ENCODE measurements at places on chromosomes 2 and 18.

- H3K4me3 ChIP-seq = no peak overlapping the region
- H3K27me3 ChIP-seq = no peaks in the 10 kb centered on the region
- no peak for DNase-seq
- peaks cover 12% of the 10 kb centered on the region for H3K4me1 ChIP-seq
- peaks cover 12% of the 10 kb centered on the region for H3K36me3 ChIP-seq
- peak overlapping the region; percentile 73 for H3K27ac ChIP-seq
Measured at GRCh38 chr18:49487711-49488310, 777 bp upstream of the C18orf32 start.

- no peaks in the 10 kb centered on the region for H3K36me3 ChIP-seq
- no peak overlapping the region for H3K27ac ChIP-seq
- peaks cover 27% of the 10 kb centered on the region for H3K4me1 ChIP-seq
Measured at GRCh38 chr2:86275962-86276361, 61.5 kb downstream of the REEP1 start.

- peaks cover 10% of the 10 kb centered on the region for H3K4me1 ChIP-seq
- H3K27ac ChIP-seq = no peak overlapping the region
- no peak for DNase-seq
- H3K27me3 ChIP-seq = no peaks in the 10 kb centered on the region
Measured at GRCh38 chr2:177036747-177037146, 175.8 kb upstream of the HNRNPA3 start.

DNA sequence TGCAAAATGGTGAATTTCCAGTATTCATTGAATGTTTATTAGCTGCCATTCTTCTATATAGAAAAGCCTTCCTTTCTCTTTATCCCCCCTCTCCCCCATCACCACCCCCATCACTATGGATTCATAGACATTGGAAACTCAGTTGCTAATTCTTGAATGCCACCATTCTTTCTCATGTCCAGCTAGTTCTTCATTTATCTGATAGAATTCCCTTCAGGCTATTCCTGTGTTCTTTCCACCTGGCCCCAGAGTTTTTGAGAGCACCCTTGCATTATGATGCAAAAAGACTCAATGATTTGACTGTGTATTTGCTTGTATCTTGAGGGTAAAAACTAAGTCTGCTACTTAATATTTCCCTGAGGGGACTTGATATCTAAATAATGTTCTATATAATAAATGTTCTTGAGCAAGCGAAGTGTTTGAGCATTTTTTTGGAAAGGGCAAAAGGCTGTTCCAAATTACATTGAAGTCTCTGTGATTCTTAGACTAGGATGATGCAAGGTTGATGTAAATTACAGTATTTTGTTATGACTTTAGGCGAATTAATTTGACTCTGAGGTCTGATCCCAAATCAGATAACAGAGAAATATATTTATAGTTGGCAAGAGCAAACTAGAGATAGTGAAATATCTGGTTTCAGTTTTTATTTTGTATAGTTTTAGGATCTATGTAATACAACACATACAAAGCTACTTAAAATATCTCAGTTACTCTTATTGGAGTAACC lies 18.8 kb upstream of the SOS1 start:
- no peak overlapping the region for H3K27ac ChIP-seq
- H3K36me3 ChIP-seq = no peaks in the 10 kb centered on the region
- DNase-seq = no peak
- H3K4me3 ChIP-seq = no peak overlapping the region
- H3K27me3 ChIP-seq = no peaks in the 10 kb centered on the region

DNA sequence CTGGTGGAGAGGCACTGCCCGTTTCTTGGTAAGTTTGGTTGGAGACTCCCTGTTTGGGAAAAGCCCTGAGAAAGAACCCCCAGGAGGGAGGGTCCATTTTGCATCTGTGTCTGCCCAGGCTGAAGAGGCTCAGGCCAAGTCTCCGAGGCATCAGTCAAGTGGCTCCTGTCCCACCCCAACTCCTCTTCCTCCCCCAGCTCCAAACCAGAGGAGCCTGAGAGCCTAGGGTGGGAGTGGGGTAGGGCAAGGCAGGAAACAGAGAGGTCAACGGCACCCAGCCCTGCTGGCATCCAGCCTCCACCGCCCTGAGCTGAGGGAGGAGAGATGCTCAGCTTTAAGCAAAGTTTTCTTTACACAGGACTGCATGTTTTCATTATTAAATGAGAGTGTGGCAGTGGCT lies 38.2 kb downstream of the CYP27C1 start:
- DNase-seq = no peak
- H3K4me3 ChIP-seq = no peak overlapping the region
- H3K36me3 ChIP-seq = no peaks in the 10 kb centered on the region
- H3K4me1 ChIP-seq = peaks cover under 1% of the 10 kb centered on the region
- H3K27me3 ChIP-seq = no peaks in the 10 kb centered on the region
- H3K27ac ChIP-seq = no peak overlapping the region

GRCh38 chr2:162623888-162624287 lies 214.7 kb downstream of the KCNH7 start:
- H3K27me3 ChIP-seq = no peaks in the 10 kb centered on the region
- no peak overlapping the region for H3K4me3 ChIP-seq
- no peak for DNase-seq
- no peak overlapping the region for H3K27ac ChIP-seq
- H3K4me1 ChIP-seq = no peaks in the 10 kb centered on the region
- H3K36me3 ChIP-seq = no peaks in the 10 kb centered on the region

GRCh38 chr2:232892221-232892620 lies 22.2 kb downstream of the SNORC start:
- peaks cover 14% of the 10 kb centered on the region for H3K36me3 ChIP-seq
- no peaks in the 10 kb centered on the region for H3K4me1 ChIP-seq
- no peak overlapping the region for H3K27ac ChIP-seq
- H3K27me3 ChIP-seq = no peaks in the 10 kb centered on the region
- H3K4me3 ChIP-seq = no peak overlapping the region

DNA sequence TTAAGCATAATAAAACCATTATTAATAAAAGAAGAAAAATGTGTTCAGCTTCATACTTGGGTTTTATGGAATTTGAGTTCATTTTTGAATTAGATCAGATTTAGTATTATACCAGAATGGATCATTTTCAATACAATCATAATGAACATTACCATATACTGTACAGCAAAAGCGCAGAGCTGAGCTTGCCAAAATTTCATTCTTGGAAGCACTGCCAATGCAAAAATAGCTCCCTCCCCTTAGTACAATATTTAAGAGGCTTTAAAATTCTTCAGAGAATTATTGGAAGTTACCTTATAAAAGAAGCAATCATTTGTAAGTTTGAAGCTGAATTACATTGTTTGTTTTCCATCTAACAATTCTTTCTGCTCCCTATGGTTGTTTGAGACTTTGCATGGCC lies 938.1 kb upstream of the SLC39A10 start:
- H3K27ac ChIP-seq = no peak overlapping the region
- H3K4me3 ChIP-seq = no peak overlapping the region
- no peaks in the 10 kb centered on the region for H3K36me3 ChIP-seq
- H3K4me1 ChIP-seq = no peaks in the 10 kb centered on the region
- H3K27me3 ChIP-seq = no peaks in the 10 kb centered on the region
- no peak for DNase-seq

DNA sequence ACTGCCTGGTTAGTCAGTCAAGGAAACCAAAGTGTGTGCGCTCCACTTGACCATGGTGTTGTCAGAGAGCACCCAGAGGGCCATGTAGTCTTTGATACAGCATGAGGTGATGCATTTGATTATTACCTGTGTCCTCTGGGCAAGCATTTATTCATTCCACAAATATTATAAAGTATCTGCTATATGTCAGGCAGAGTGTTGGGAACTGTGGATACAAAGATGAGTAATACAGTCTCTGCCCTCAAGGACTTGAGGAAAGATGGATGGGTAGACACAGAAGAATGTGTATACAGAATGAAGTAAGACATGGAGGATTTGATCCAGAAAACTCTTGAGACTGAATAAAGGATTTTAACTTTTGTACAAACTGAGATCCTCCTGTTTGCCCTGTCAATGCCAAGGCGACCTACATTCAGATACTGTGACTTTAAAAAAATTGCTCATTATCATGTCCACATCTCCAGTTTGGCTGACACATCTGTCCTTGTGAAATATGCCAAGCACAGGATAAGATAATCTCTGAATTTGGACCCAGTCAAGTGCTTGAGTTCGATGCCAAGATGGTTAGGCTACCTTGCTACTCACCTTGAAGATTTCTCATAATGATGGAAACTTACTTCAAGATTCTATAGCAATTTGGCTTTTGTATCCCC lies 50.8 kb downstream of the ACYP2 start:
- no peaks in the 10 kb centered on the region for H3K4me1 ChIP-seq
- no peak overlapping the region for H3K27ac ChIP-seq
- H3K36me3 ChIP-seq = peaks cover 3% of the 10 kb centered on the region
- no peaks in the 10 kb centered on the region for H3K27me3 ChIP-seq

DNA sequence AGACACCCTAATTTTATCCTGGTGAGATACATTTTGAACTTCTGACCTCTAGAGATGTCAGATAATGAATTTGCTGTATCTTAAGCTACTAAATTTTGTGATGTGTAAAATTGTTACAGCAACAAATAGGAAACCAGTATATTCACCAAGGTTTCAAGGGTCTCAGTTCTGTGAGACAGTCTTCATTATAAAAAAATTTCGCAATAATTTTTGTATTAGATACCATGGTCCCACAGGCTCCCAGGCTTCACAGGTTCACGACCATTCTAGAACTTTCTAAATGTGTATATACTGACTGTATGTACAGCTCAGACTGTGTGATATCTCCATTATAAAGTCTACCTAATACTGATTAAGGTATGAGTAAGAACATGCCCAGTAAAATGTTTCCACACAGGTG lies 181.4 kb downstream of the ZNF804A start:
- H3K4me3 ChIP-seq = no peak overlapping the region
- no peaks in the 10 kb centered on the region for H3K36me3 ChIP-seq
- H3K27me3 ChIP-seq = no peaks in the 10 kb centered on the region
- no peak for DNase-seq
- no peaks in the 10 kb centered on the region for H3K4me1 ChIP-seq
- H3K27ac ChIP-seq = no peak overlapping the region

- no peak overlapping the region for H3K27ac ChIP-seq
- H3K27me3 ChIP-seq = no peaks in the 10 kb centered on the region
- no peak for DNase-seq
- H3K4me3 ChIP-seq = no peak overlapping the region
Measured at GRCh38 chr2:112173646-112174319, 35.6 kb downstream of the FBLN7 start.

GRCh38 chr2:106638043-106638442 lies 150.9 kb downstream of the CD8B2 start:
- H3K27ac ChIP-seq = no peak overlapping the region
- no peak overlapping the region for H3K4me3 ChIP-seq
- no peaks in the 10 kb centered on the region for H3K27me3 ChIP-seq
- H3K36me3 ChIP-seq = no peaks in the 10 kb centered on the region
- DNase-seq = peak; percentile 39
- no peaks in the 10 kb centered on the region for H3K4me1 ChIP-seq

GRCh38 chr2:237874585-237875161 lies 15.2 kb downstream of the RAMP1 start:
- H3K4me3 ChIP-seq = no peak overlapping the region
- peaks cover 80% of the 10 kb centered on the region for H3K36me3 ChIP-seq
- no peak overlapping the region for H3K27ac ChIP-seq
- no peaks in the 10 kb centered on the region for H3K27me3 ChIP-seq
- no peaks in the 10 kb centered on the region for H3K4me1 ChIP-seq

- no peak overlapping the region for H3K4me3 ChIP-seq
- H3K36me3 ChIP-seq = no peaks in the 10 kb centered on the region
- no peak for DNase-seq
- H3K27me3 ChIP-seq = no peaks in the 10 kb centered on the region
- H3K4me1 ChIP-seq = no peaks in the 10 kb centered on the region
Measured at GRCh38 chr2:213001297-213001910, 150.0 kb downstream of the IKZF2 start.

DNA sequence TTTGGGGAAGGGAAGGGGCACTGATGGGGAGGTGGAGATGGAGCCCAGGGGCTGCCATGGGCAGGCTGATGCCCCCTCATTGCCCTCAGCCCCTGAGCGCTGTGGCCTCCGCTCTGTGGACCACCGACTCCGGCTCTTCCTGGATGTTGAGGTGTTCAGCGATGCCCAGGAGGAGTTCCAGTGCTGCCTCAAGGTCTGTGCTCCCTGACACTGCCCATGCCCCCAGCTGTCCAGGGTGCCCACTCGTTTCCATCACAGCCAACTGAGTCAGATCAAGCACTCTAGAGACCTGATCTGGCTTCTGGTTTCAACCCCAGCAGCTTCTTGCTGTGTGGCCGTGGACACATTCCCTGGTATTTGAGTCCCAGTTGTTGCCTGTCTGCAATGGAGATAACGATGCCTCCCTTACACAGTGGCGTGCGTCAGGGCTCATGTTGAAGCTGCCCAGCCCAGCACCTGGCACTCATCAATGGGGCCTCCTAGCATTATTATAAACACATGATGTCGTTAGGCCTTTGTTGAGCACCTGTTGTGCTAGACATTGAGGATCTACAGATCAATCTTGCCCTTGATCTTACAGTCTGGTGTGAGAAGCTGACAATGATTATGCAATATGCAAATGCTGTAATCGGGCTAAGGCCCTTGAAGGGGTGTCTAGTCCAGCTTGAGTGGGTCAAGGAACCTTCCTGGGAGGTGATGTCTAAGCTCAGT lies 14.4 kb downstream of the STK11IP start:
- peaks cover 13% of the 10 kb centered on the region for H3K36me3 ChIP-seq
- no peak for DNase-seq
- no peaks in the 10 kb centered on the region for H3K4me1 ChIP-seq
- H3K27me3 ChIP-seq = no peaks in the 10 kb centered on the region
- H3K27ac ChIP-seq = no peak overlapping the region

DNA sequence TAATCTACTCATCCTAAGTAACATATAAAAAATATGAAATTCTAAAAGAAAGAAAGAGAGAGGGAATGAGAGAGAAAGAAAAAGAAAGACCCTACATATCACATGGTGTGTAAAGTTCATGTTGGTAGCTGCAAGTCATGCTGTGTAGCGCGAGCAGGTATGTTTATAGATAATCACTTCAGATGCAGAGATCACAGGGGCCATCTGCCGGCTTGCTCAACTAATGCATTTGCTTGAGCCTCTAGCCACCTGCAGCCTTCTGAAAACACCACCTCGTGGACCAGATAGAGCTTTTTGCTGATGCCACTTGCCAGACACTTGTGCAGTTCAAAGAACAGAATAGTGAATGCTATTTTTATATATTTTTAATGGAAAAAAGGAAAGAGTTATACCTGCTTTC lies 37.6 kb downstream of the CDH7 start:
- H3K27ac ChIP-seq = no peak overlapping the region
- H3K36me3 ChIP-seq = no peaks in the 10 kb centered on the region
- no peaks in the 10 kb centered on the region for H3K27me3 ChIP-seq
- H3K4me3 ChIP-seq = no peak overlapping the region

DNA sequence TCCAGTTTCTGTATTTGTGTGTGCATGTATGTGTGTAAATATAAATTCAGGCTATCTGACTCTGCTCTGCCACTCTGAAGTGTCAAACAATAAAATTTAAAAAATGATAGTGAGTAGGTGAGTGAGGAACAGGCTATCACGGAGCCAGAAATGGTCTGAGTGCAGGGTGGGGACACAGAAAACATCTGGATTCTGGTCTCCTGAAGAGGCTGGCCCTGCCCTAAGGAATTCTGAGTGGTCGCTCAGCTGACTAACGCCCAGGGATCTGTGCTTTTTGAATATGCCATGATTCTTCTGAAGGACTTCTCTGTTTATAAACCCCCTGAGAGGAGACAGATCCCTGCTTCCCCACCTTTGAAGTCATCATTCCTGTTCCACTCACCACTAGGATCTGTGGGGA lies 353.9 kb upstream of the GYPC start:
- H3K27me3 ChIP-seq = no peaks in the 10 kb centered on the region
- no peaks in the 10 kb centered on the region for H3K36me3 ChIP-seq
- no peak for DNase-seq
- no peak overlapping the region for H3K4me3 ChIP-seq
- H3K4me1 ChIP-seq = no peaks in the 10 kb centered on the region

- H3K4me1 ChIP-seq = no peaks in the 10 kb centered on the region
- H3K36me3 ChIP-seq = no peaks in the 10 kb centered on the region
- H3K4me3 ChIP-seq = no peak overlapping the region
- H3K27me3 ChIP-seq = no peaks in the 10 kb centered on the region
- no peak overlapping the region for H3K27ac ChIP-seq
- DNase-seq = no peak
Measured at GRCh38 chr18:55997151-55997561, 409.2 kb upstream of the TCF4 start.

Measured in small intestine (tissue), 16 donors.